ENCODE measurements at places on chromosomes 2 and 18. TPM values are rescaled to one million over a fixed set of nuclear protein-coding genes. Genes with fewer than 3 reads are reported as not detected.

Gene KIDINS220
- total RNA-seq = 29.7 TPM

Gene HJURP
- total RNA-seq = 4.9 TPM

Gene NDUFAF7
- total RNA-seq = 15.5 TPM

Gene EPB41L3
- total RNA-seq = 49.5 TPM

Gene ALKAL2
- 0.09 TPM for total RNA-seq

Gene CDH19
- total RNA-seq = not detected

Gene KIAA1328
- total RNA-seq = 5.7 TPM

Gene PAIP2B
- 1.9 TPM for total RNA-seq

Gene TXNL4A
- total RNA-seq = 39.9 TPM

Gene SH3RF3
- 8.1 TPM for total RNA-seq

Gene FNDC4
- total RNA-seq = 15.2 TPM

Gene FIGLA
- not detected for total RNA-seq

Gene AQP12A
- not detected for total RNA-seq

Gene CFC1
- not detected for total RNA-seq
